Activated CD4-positive, alpha-beta T cell treated with anti-CD3 and anti-CD28 coated beads for 24 hours (primary cell): ENCODE measurements at places on chromosomes 2 and 18.

DNA sequence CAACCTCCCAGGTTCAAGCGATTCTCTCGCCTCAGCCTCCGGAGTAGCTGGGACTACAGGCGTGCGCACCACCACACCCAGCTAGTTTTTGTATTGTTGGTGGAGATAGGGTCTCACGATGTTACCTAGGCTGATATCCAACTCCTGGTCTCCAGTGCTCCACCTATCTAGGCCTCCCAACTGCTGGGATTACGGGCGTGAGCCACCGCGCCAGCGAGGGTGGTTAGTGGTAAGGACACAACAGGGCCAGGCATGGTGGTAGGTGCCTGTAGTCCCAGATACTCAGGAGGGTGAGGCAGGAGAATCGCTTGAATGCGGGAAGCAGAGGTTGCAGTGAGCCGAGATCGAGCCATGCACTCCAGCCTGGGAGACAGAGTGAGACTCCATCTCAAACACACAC lies 26.6 kb upstream of the DUSP2 start:
- DNase-seq, result no peak

DNA sequence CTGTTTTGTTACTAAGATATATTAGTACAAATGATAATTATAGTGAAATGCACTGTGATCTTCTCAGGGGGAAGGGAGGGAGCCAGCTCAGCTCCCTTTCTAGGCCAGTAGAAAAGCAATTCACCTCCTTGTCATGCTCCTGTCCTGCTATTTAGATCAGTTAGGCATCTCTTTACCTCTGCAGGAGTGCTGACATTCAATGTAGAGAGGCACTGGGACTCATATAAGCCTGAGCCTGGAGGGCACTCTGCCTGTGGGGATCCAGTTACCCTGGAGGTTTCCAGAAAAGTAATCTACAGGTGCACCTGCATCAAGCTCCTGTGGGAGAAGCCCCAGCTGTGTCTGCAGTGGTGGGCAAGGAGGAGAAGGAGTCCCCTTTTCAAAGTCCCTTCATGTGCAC lies 277.0 kb downstream of the CPS1 start:
- DNase-seq, result no peak

GRCh38 chr2:27057184-27057583 lies 5.7 kb downstream of the AGBL5 start:
- DNase-seq, result no peak

DNA sequence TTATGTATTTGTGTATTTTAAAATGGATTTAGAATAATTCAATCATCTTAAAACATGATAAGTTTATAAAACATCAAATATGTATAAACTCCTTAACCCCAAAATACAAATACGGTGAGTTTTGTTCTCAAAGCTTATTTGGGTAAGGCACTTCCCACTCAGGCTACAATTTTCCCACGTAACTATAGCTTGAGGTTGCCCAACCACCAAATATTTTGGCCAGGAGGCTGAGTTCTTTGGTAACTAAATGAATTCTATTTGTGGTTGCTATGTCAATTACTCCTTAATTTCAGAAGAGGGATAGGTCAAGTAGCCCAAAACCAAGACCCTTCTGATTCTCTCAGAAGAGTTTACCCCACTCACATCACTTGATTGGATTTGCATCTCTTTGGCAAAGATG lies 70.4 kb downstream of the MYL12B start:
- no peak for DNase-seq

GRCh38 chr2:240726876-240727275 lies 35.2 kb downstream of the AQP12A start:
- DNase-seq, result no peak

DNA sequence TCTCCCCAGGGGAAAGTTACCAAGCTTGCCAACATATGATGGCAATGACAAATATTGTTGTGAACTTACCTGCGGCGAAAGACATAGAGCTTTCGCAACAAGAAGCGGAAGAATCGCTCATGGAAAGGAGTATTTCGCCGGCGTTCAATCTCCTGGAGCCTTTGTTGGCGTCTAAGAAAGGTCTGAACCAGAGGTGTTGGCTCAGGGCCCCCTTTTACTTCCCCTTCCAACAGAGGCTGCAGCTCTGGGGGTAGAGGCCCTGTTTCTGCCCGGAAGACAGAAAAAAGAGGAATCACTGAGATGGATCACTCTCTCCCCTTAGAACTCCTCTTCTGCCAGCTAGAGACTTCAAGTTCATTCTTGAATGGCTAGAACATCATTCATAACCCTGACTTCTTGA lies 10.8 kb downstream of the GGCX start:
- no peak for DNase-seq

DNA sequence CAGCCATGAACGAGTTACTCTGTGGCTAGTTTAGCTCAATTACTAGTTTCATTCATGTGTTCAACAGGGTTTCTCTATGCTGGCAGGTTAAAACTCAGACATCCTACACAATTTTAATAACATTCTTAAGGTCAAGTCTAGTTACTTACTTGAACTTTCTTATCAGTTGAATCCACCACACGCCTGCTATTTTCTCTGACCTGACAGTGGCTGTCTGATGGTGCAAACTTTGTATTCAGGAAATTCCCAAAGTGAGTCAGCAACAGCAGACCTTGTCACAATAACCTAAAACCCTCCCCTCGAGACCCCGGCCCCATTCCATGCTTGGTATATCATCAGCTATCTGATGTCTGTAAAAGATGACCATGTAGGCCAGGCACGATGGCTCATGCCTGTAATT lies 20.8 kb upstream of the CIDEA start:
- no peak for DNase-seq

GRCh38 chr2:224023188-224023587 lies 15.9 kb downstream of the SERPINE2 start:
- no peak for DNase-seq

- no peak for DNase-seq
Observed at GRCh38 chr18:5286525-5286924, 9.0 kb downstream of the ZBTB14 start.

DNA sequence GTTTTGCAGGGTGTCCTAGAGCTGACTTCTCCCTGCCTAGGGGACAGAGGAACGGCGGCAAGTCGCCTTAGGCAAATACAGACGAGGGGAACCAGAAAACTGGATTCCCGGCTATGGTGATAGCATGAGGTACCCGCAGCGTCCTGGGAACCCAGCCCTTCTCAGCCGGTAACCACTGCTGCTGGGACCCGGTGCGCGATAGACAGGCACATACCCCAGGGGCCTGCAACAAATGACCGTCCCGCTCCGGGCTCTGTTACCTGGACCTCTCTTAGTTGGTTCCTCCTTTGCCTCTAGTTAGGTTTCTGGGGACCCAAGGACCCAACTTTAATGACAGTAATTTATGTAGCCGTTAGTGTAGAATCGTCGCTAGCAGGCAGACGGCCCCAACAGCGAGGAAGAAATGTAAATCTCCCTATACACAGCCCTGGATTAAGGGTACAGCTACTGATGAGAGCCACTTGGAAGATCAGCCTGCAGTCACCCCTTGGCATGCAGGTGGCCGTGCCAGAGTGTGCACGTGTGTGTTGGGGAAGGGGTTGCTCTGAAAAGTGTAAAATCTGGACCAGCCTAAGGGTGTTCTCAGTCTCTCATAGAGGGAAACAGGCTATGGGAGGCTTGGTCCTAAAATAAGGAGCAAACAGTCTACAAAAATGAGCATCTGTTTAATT lies 819 bp upstream of the SERPINE2 start:
- DNase-seq, result no peak

- DNase-seq, result no peak
Observed at GRCh38 chr2:134705861-134706586, 12.8 kb downstream of the TMEM163 start.

- DNase-seq, result peak; percentile 45
Observed at GRCh38 chr2:198309673-198310280, 505.4 kb downstream of the PLCL1 start.

GRCh38 chr2:205696927-205697441 lies 14.7 kb downstream of the NRP2 start:
- no peak for DNase-seq

DNA sequence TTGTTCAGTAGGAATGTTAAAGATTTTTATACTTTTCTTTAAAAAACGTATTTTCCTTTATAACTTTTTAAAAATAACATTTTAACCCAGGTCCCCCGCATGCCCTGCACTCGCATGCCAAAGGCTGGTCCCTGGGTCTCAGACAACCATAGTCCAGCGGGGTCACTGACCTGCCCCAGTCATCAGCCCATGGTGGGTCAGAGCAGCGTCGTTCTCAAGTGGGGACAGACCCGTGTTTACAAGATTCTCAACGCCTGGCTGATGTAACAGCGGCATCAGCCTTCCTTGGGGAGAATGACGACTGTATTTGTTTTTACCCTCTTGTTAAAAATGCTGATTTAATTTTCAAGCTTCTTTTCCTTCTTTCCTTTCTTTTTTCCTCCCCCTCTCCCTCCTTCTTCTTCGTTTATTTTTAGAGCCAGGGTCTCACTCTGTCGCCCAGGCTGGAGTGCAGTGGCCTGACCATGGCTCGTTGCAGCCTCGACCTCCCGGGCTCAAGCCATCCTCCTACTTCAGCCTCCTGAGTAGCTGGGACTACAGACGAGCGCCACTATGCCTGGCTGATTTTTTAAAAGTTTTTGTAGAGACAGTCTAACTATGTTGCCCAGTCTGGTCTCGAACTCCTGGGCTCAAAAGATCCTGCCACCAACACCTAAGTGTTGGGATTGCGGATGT lies 1.0 kb upstream of the EFHD1 start:
- DNase-seq, result no peak
